M059J (cell line): ENCODE measurements at places on chromosomes 2 and 18.

- DNase-seq: peak; percentile 65
Measured at GRCh38 chr18:27964811-27965210, 212.1 kb downstream of the CDH2 start.

DNA sequence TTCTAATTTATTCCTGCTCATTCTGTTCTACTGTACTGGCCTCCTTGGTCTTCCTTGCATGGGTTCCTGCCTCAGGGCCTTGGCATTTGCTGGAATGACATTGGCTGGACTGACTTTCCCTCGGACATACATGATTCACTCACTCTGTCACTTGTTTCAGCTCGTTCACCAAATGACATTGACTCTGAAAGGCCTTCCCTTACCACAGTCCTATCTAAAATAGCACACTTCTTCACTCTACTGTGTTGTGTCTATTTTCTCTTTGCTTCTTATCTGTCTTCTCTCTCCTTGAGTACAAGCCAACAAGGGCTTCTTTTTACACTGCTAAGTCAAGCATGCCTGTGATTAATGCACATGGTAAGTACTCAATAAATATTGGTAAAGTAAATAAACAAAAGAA lies 65.6 kb downstream of the SCG2 start:
- peak; percentile 88 for DNase-seq

GRCh38 chr2:184049566-184049965 lies 548.8 kb upstream of the ZNF804A start:
- DNase-seq: no peak

GRCh38 chr2:138600732-138601457 lies 99.3 kb downstream of the SPOPL start:
- peak; percentile 6 for DNase-seq

DNA sequence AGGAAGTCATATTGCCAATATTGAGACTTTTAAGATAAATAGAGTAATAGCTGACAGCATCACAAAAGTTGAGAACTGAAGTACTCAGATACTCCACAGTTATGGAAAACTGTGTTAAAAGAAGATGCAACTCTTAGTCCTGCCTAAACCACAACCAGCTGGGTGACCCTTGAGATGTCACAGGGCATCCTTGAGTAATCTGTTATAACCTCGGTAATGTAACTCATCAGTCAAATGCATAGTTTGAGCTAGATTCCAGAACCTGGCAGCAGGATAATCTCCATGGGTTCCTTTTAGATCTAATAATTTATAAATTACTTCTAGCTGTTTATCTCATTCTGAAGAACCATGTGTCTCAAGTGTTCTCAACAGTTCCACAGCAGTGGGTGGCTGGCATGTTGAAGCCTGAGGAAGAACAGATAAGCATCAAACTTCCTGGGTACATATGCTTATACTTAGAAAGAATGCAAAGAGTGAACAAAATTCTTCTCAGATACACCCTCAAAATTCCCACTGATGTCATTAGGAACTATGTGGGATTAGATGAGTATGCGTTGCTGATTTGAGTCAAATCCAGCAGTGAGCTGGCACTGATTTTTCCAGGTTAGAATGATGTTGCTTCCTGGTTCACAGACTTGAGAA lies 304.1 kb upstream of the ERBB4 start:
- peak; percentile 82 for DNase-seq

GRCh38 chr2:210227290-210228088 lies 2.2 kb upstream of the ACADL start:
- no peak for DNase-seq

- no peak for DNase-seq
Measured at GRCh38 chr2:14284244-14284643, 348.3 kb upstream of the LRATD1 start.

DNA sequence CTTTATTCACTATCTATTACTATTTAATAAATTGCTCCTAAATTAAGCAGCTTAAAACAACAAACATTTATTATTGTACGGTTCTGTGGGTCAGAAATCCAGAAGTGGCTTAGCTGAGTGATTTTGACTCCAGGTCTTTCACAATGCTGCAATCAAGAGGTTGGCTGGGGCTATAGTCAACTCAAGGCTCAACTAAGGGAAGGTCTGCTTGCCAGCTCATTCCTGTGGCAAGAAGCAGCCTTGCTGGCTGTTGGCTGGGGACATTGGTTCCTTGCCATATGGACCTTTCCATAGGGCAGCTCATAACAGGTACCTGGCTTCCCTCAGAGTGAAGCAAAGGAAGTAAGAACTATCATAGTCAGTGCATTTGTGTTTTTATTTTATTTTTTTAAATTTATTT lies 5.0 kb upstream of the MRPL19 start:
- DNase-seq: peak; percentile 21

GRCh38 chr2:191316246-191316994 lies 71.2 kb downstream of the MYO1B start:
- DNase-seq: peak; percentile 11

DNA sequence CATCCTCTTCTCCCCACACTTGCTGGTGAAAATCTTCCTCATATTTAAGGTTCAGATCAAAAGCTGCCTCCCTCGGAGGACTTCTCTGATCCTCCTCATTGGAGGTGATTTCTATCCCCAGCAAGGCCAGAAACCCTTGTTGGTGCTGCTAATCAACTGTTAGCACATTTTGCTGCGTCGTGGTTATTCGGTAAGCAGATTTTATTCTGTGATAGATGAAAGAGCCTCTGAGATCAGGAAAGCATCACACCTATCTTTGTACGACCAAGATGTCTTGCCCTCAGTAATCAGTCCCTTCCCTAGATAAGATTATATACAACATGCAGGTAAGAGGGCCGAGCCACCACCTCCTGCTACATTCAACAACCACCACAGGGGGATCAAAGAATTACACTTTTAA lies 40.1 kb downstream of the DDX18 start:
- DNase-seq: no peak

DNA sequence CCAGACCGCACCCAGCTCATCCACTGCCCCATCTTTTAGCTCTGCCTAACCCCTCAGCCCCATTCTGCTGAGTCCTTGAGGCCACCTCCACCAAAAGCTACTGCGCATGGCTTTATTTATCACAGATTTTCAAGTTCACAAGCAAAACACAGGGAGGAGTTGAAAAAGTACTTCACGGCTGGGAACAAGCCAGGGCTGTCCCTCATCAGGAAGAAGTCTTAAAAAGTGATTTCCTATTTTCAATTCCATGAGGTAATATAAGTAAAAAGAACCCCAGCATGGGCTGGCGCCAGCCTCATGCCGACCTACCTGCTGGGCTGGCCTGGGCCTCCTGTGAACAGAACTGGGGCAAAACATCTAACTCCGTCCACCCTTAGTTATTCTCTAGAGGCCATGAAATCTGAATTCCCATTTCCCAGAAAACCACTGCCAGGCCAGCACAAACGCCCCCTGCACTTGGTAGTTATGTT lies 69.0 kb downstream of the POLR1A start:
- DNase-seq: no peak

DNA sequence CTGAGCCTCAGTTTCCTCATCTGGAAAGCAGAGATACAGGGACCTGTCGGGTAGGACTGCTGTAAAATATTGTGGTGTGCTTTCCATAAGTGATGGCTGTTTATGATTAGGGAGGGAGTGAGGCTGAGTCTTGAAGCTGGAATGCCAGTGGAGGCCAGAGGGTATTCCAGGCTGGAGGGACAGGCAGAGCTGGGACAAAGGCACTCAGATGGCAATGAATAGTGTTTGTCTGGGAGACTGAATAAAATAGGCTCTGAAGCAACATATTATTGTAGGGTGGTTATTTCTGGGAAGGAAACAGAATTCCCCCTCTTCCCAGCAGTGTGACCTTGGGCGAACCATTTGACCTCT lies 120.7 kb downstream of the INHBB start:
- no peak for DNase-seq

GRCh38 chr2:63663013-63663864 lies 74.5 kb downstream of the MDH1 start:
- no peak for DNase-seq

DNA sequence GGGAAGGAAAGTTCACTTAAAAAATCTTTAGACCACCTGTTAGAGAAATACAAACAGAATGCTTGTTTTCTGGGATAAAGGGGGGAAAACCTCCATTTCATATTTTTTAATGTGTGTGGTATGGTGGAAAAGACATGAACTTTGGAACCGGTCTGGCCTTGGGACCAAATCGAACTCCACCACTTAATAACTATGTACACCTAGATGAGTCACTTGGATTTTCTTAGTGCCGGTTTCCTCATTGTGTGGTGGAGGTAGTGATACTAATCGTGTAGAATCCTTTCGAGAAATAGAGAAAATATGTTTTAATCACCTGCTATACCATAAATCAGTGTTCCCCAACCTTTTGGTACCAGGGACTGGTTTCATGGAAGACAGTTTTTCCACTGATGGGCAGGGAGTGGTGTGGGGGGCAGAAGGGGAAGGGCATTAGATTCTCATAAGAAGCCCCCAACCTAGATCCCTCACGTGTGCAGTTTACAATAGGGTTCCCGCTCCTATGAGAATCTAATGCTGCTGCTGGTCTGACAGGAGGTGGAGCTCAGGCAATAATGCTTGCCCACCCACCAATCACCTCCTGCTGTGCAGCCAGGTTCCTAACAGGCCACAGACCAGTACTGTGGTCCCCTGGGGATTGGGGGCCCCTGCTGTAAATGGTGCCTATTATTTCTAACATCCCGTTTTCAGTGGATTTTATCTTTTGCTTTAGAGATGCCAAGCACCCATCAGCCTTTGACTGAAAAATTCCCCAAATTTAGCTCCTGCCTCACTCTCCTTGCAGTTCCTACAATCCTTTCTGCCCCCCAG lies 308.8 kb downstream of the PRKCE start:
- no peak for DNase-seq

GRCh38 chr2:77778917-77779316 lies 256.7 kb upstream of the LRRTM4 start:
- peak; percentile 5 for DNase-seq
